ENCODE measurements at places on chromosomes 11 and 22. TPM values are rescaled to one million over a fixed set of nuclear protein-coding genes. Genes with fewer than 3 reads are reported as not detected.

MS4A6E gene
- total RNA-seq, result not detected

- no peaks in the 10 kb centered on the region for H3K4me1 ChIP-seq
- DNase-seq, result no peak
- no peak overlapping the region for H3K4me3 ChIP-seq
- no peaks in the 10 kb centered on the region for H3K27me3 ChIP-seq
- H3K27ac ChIP-seq, result no peak overlapping the region
- no peaks in the 10 kb centered on the region for H3K36me3 ChIP-seq
Measured at GRCh38 chr11:90423378-90423777, 200.5 kb upstream of the CHORDC1 start.

SMTNL1 gene
- not detected for total RNA-seq

DNA sequence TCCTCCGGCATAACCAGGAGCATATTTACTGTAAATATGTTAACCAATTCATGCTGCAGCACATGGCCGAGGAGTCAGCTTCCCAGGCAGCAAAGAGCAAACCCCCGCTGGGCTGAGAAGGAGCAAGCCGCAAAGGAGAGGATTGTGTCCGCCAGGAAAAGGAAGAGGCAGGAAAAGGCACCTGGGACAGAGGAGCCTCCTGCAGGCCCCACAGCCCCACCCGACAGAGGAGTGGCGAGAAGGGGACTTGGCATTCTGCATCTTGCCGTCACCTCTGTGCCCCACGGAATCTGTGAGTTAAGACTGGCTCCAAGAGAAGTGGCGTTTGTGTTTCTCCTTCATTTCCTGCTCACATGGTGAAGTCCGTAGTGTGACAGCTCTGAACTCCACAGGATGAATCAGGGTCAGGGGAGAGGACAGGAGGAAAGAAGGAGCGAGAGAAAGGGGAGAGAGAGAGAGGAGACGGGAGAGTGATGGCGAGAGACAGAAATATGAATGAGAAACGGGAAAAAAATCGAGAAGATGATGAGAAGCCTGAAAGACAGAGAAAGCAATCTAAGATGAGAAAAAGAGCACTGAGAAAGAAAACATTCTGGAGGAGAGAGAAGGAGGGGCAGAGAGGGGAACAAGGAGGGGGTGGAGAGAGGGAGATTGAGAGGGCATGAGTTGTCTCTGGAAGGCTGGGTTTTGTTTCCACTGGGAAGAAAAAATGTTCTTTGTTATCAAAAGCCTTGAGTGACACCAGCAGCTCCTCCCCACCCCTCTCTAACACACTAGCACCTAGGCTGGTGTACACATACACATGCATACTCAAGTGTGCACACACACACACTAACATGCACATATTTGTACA is 489.6 kb downstream of the MN1 start:
- no peaks in the 10 kb centered on the region for H3K36me3 ChIP-seq
- no peak overlapping the region for H3K27ac ChIP-seq
- H3K27me3 ChIP-seq, result peaks cover 15% of the 10 kb centered on the region
- H3K4me1 ChIP-seq, result no peaks in the 10 kb centered on the region

DNA sequence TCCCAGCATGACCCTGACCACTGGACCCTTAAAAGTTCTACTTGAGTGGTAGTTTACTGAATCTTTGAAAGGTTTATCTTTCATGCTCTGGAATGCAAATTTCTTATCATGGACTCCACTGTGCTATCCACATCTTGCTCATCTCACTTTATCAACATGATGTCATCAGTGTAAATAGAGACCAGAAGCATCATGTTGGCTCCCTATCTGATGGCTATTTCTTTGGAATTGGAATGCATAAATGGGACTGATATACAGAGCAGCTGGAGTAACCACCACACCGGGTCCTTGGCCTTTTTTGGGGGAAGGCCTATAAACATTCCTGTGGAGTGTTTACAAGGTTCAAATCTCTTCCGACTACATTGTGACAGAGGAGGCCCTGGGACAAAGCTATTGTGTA is 74.1 kb upstream of the CEP126 start:
- H3K36me3 ChIP-seq, result no peaks in the 10 kb centered on the region
- H3K4me1 ChIP-seq, result no peaks in the 10 kb centered on the region
- no peak overlapping the region for H3K27ac ChIP-seq
- DNase-seq, result no peak
- H3K4me3 ChIP-seq, result no peak overlapping the region
- H3K27me3 ChIP-seq, result no peaks in the 10 kb centered on the region

APOL5 gene
- not detected for total RNA-seq

DNA sequence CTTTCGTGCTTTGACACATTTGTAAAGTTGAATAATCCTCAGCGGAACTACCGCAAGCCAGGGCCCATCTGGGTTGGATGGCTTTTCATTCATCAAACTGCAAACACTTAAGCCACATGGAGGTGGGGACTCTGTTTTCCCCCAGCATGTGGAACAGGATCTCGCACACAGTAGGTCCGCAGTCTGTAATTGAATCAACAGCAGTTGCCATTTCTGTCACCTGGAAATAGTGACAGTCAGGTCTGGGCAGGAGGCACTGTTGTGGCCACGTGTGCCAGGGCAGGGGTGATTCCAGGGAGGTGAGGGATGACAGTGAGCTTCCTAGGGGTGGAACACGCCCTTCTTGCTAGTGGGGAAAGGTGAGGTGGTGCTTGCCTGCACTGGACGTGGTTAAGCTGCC is 50.7 kb upstream of the ANO1 start:
- no peaks in the 10 kb centered on the region for H3K27me3 ChIP-seq
- no peak overlapping the region for H3K27ac ChIP-seq
- H3K4me1 ChIP-seq, result no peaks in the 10 kb centered on the region
- DNase-seq, result no peak
- H3K4me3 ChIP-seq, result no peak overlapping the region
- no peaks in the 10 kb centered on the region for H3K36me3 ChIP-seq

DNA sequence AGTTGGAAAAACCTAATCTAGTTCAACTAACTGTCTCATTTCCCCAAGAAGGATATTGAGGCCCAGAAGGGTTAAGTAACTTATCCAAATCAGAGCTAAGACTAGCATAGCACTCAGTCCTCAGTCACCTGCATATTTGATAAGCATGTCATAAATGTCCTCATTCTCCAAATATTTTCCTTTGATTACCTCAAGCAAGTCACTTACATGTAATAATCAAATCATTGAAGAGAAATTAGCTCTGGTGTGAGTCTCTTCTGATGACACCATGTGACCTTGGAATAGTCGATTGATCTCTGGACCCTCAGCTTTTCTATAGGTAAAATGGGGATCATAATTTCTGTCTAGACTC is 48.8 kb upstream of the PICALM start:
- H3K4me1 ChIP-seq, result peaks cover 14% of the 10 kb centered on the region
- no peak overlapping the region for H3K27ac ChIP-seq
- H3K27me3 ChIP-seq, result no peaks in the 10 kb centered on the region
- no peak overlapping the region for H3K4me3 ChIP-seq
- DNase-seq, result no peak
- no peaks in the 10 kb centered on the region for H3K36me3 ChIP-seq

DCHS1 gene
- 23.2 TPM for total RNA-seq

OR5M8 gene
- total RNA-seq, result not detected

DNA sequence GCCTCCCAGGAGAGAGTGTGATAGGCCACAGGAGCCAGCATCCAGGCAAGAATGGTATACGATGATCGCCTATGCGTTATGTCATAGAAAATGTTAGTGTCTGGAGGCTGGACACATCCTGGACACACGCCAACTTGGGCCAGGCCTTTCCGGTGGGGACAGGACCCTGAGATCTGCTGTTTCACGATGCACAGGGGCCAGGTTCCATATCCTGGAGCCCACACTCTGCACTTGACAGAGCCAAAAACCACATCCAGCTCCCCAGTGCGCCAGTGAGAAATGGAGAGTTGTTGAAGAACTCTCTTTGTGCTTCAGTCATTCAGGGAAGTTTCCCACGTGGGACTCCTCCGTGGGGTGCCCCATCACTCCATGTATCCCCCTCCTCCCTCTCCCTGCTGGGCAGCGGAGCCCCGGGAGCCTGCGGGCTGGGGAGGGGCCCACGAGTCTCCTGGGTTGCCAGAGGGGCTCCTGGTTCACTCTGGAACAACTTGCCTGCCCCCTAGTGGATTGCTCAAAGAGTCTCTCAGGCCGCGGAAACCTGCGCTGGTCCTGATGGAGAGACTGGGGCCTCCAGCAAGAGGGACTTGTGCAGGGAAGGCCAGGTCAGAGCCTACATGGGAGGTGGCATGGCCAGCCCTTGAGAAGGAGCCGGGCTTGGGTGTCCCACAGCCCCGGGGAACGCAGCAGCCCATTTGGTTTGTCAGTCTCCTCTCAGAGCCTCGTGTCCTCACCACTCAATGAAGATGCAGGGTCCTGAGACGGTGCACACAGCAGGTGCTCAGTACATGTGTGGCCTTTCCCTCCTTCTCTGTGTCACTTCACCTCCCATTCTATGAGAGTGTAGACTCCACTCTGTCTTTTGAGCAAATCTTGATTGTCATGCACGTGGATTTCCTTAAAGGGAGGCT is 10.2 kb upstream of the LRRC32 start:
- peaks cover 7% of the 10 kb centered on the region for H3K4me1 ChIP-seq
- no peak overlapping the region for H3K4me3 ChIP-seq
- no peak overlapping the region for H3K27ac ChIP-seq
- peak; percentile 58 for DNase-seq
- no peaks in the 10 kb centered on the region for H3K36me3 ChIP-seq

GRCh38 chr22:40668611-40669411 is 10.5 kb upstream of the MCHR1 start:
- no peaks in the 10 kb centered on the region for H3K27me3 ChIP-seq
- no peak overlapping the region for H3K4me3 ChIP-seq
- DNase-seq, result no peak
- H3K36me3 ChIP-seq, result no peaks in the 10 kb centered on the region
- no peak overlapping the region for H3K27ac ChIP-seq

DNA sequence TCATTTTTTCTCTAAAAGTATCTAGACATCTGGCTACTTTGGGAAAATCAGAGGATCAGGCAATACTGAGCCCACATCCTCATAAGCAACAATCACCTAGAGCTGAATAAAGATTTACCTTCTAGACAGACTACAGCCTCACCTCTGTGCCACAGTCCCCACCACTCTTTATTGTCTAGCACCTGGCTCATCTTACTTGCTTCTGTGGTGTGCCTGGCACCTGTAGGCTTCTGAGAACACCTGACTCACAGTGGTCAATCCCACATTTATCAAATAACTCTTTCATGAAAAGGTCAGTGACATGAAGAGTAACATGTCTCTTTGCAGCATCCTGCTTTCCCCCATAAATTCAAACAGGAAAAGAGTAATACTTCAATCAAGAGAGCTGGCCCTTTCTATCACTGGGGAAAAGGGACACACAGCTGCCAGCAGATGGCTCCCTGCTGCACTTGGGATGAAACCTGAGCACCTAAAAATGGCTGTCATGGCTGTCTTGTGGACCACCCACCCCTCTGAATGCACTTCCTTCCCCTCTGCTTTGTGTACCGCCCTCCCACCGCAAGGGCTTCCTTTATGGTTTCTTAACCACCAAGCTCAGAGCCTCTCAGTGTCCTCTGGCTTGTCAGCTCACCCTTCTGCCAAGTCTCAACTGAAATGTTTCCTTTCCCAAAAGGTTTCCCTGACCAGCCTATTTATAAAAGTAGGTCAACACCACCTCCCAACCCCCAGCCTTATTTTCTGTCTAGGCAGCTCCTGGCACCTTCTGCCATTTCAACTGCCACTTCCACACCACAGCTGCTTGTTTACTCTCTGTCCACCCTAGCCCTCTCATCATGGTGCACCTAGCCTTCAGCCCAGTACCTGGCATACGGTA is 9.3 kb downstream of the TFIP11 start:
- peaks cover 100% of the 10 kb centered on the region for H3K36me3 ChIP-seq
- DNase-seq, result no peak
- H3K27ac ChIP-seq, result no peak overlapping the region

- no peak overlapping the region for H3K4me3 ChIP-seq
- H3K36me3 ChIP-seq, result no peaks in the 10 kb centered on the region
- H3K4me1 ChIP-seq, result no peaks in the 10 kb centered on the region
- DNase-seq, result no peak
- peak overlapping the region; percentile 13 for H3K27ac ChIP-seq
Measured at GRCh38 chr11:66920978-66921784, 37.0 kb downstream of the PC start.

- H3K4me3 ChIP-seq, result no peak overlapping the region
- H3K27me3 ChIP-seq, result no peaks in the 10 kb centered on the region
- no peak for DNase-seq
- no peaks in the 10 kb centered on the region for H3K36me3 ChIP-seq
- peaks cover 9% of the 10 kb centered on the region for H3K4me1 ChIP-seq
Measured at GRCh38 chr11:61532134-61533038, 23.8 kb downstream of the LRRC10B start.

GRCh38 chr22:47331750-47332149 is 569.3 kb downstream of the TBC1D22A start:
- no peaks in the 10 kb centered on the region for H3K36me3 ChIP-seq
- no peak overlapping the region for H3K4me3 ChIP-seq
- DNase-seq, result no peak
- no peaks in the 10 kb centered on the region for H3K4me1 ChIP-seq
- H3K27me3 ChIP-seq, result peaks cover 4% of the 10 kb centered on the region

- peaks cover 34% of the 10 kb centered on the region for H3K4me1 ChIP-seq
- no peaks in the 10 kb centered on the region for H3K27me3 ChIP-seq
- H3K4me3 ChIP-seq, result no peak overlapping the region
- no peak for DNase-seq
- H3K27ac ChIP-seq, result peak overlapping the region; percentile 54
Measured at GRCh38 chr11:12238420-12238819, 128.0 kb downstream of the MICAL2 start.

SLC22A25 gene
- not detected for total RNA-seq

DNA sequence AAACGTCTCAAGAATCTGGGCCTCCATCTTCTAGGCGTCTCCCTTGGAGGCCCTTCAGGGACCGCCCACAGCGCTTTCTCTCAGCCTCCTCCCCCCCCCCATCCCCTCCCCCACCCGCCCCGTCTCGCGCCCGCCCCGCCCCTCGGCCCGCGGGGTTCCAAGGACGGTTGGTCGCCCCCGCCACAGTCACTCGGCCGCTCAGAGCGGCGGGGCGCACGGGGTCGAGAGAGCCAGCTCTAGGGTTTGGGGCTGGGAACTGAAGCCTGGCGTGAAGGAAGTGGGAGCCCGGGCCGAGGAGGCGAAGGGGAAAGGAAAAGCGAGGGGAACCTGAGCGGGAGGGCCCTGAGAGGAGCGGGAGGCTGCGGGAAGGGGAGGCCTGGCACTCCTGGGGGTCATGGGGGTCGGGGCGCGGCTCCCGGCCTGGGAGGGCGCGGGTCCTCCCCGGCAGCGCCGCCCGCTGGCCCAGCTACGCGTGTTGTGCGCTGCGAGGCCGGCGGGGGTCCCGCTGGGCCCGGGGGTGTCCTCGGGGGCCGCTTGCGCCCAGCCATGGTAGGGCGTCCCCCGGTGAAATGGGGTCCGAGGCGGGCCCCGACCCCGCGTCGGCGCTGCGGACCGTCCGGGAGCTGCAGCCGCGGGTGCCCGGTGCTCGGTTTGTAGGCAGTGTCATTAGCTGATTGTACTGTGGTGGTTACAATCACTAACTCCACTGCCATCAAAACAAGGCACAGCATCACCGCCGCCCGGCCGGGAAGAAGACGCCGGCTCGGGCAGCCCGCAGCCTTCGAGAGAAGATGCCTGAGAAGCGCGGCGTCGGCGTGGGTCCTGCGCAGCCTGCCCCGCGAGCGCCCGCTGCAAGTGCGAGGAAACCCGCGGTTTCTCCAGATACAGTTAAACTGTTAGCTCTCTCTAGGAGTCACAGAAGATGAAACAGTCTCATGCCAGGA is at the start of gene BTG4:
BTG4 (minus strand) TSS at position 91 of the 944 bp plus-strand sequence. CDS start 13,610 bp downstream, outside the sequence.
- H3K4me3 ChIP-seq, result peak within 1 kb of the TSS; percentile 52
- peaks cover 7% of the 10 kb centered on the region for H3K4me1 ChIP-seq
- no peaks in the 10 kb centered on the region for H3K36me3 ChIP-seq
- peaks cover 41% of the 10 kb centered on the region for H3K27me3 ChIP-seq
- DNase-seq, result peak; percentile 45

- no peaks in the 10 kb centered on the region for H3K4me1 ChIP-seq
Measured at GRCh38 chr11:60121264-60121663, 32.8 kb downstream of the MS4A2 start.

SORL1 gene
- total RNA-seq, result 74.0 TPM
